ENCODE measurements at places on chromosomes 7 and 10. TPM values are rescaled to one million over a fixed set of nuclear protein-coding genes. Genes with fewer than 3 reads are reported as not detected.

The LIPM gene
- total RNA-seq: not detected

The ZNF117 gene
- total RNA-seq: 1.7 TPM

The PON3 gene
- total RNA-seq: not detected

The ATE1 gene
- 17.3 TPM for total RNA-seq

The CPXM2 gene
- total RNA-seq: 2.9 TPM

The GSTO1 gene
- 155 TPM for total RNA-seq

The UPK3B gene
- 0.07 TPM for total RNA-seq

The DRGX gene
- not detected for total RNA-seq

The HPSE2 gene
- 0.30 TPM for total RNA-seq

The GLI3 gene
- total RNA-seq: 6.7 TPM
